ENCODE measurements at places on chromosomes 4 and X.

GRCh38 chr4:70927502-70928137 is 25.5 kb downstream of the MOB1B start:
- no peak for DNase-seq

DNA sequence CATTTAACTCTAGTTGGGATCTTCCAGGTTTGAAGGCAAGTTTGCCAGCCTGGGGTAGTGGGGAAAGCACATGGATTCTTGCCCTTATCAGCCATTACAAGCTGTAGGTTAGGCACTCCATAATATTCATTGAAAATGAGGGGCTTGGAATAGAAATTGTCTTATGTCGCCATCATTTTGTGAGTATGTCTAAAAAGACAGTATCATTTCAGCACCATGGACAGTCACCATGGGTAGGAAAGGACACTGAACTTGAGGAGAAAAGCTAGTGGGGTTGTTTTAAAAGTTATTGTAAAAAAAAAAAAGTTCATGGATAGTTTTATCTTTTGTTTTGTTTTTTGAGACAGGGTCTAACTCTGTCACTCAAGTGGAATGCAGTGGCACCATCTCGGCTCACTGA is 356.1 kb downstream of the HNRNPD start:
- peak; percentile 4 for DNase-seq

- DNase-seq: no peak
These were observed 71.8 kb upstream of the FHDC1 start for GRCh38 chr4:152864361-152864760.

DNA sequence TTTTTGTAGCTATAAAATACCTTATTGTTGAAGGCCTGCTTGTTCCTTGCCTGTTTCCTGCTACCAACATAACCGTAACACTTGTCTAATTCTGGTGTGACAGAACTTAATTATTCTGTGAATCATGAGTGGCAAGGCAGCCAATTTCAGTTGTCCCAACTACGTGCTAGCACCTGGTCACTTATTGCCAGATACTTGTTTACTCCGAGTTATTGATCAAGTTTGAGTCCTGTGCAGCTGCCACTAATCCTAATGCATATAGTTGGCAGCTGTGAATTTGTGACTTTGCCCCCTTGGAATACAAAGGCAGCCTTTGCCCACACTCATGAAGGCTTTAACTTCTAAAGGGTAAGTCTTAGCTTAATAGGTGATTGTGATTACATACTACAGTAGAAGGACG is 7.8 kb upstream of the RNF128 start:
- DNase-seq: no peak

DNA sequence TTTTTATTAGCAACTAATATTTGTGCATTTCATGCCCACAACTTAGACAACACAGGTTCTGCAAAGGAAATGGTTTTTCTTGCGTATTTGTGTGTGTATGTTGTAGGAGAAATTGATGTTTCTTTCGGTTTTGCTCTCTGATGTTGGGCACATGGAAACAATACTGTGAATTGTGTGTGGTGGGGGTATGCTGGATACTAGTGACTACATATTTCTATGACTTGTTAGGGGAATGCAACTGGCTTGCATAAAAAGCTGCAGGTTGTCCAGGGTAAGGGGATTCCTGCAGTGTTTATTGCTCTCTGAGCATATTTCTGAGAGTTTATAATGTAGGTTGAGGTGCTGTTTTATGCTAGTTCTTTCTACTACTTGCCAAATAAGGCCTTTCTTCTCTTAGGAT is 11.6 kb downstream of the DLG3 start:
- no peak for DNase-seq

DNA sequence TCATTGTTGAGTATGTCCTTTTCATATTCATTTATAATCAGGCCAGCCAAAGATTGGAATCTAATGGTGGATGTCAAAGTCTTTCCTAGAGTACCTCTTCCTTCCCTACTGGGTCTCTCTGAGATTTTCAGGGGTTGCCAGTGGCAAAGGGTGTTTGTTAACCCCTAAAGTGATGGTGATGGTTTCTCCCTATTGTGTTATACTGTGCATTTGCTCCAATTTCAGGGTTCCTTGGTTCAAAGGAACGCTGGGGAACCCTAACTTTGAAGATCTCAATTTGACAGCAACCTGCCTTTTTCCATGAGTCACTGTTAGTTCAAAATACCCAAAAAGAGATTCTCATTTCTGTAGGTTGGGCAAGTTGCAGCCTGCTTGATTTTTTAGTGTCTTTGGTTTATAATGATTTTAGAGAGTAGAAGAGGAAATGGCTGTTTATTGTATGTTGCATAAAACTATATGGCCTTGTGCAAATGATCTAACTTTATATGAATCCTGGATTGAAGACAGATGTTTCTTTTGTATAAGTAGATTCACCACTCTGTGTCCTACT is 23.0 kb downstream of the GAB1 start:
- DNase-seq: no peak

- no peak for DNase-seq
These were observed 1.4 kb upstream of the CXCL1 start for GRCh38 chr4:73867783-73868182.

- no peak for DNase-seq
These were observed 129.5 kb downstream of the KCNIP4 start for GRCh38 chr4:21819086-21819485.

GRCh38 chr4:10108818-10109783 is 7.5 kb downstream of the WDR1 start:
- no peak for DNase-seq

- DNase-seq: no peak
These were observed 2.3 kb downstream of the S100P start for GRCh38 chr4:6695660-6696610.

- no peak for DNase-seq
These were observed 81.3 kb upstream of the JADE1 start for GRCh38 chr4:128728190-128728589.

- no peak for DNase-seq
These were observed 522.5 kb downstream of the IQCM start for GRCh38 chr4:149293046-149293649.

- DNase-seq: no peak
These were observed 303.6 kb downstream of the PCDH10 start for GRCh38 chr4:133452678-133453077.

- peak; percentile 65 for DNase-seq
These were observed 22.5 kb upstream of the MYOZ2 start for GRCh38 chr4:119113033-119113655.

DNA sequence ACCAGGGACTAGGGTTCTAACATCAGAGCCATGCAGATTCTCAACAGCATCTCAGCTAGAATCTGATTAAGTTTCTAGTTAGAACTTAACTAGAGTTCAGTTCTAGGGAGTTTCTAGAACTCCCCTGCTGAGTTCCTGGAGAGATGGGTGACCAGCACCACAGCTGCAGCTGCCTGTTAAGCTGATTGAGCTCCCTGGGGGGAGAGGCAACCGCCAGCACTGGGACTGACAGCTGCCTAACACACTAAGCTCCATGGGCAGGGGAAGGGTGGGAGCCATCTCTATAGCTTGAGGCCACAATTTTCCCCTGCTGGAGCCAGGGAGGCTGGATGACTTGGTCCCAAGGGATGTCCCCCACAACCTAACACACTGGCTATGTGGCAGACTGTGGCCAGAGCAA is 84.2 kb downstream of the CHIC1 start:
- no peak for DNase-seq

DNA sequence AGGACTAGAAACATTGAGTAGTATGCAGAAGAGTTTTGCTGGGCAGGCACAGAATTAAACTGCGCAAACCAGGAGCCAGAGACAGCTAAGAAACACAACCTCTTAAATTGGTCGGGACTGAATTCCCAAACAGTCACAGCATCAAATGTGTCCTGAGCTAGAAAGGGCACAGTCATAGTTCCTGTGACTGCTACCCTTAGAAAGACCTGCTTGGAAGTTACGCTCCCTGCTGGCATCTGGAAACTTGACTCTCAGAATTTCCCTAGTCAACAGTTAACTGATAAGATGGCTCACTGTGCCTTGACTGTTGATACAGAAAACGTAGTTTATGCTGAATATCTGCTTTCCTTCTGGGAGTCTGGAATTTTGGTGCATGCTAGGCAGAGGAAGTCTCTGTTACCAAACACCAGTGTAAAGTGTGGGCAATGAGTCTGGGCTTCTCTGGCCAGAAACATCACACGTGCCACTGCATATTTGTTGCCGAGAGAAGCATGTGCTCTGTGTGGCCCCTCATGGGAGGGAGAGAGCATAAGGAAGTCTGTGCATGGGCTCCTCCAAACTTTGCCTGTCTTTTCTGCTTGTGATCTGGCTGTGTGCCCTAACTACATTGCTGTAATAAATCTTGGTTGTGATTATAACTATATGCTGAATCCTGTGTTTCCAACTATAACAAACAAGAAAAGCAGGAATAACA is 11.6 kb upstream of the EOLA2 start:
- DNase-seq: no peak

GRCh38 chr4:100391863-100392262 is 126.0 kb downstream of the EMCN start:
- DNase-seq: no peak

DNA sequence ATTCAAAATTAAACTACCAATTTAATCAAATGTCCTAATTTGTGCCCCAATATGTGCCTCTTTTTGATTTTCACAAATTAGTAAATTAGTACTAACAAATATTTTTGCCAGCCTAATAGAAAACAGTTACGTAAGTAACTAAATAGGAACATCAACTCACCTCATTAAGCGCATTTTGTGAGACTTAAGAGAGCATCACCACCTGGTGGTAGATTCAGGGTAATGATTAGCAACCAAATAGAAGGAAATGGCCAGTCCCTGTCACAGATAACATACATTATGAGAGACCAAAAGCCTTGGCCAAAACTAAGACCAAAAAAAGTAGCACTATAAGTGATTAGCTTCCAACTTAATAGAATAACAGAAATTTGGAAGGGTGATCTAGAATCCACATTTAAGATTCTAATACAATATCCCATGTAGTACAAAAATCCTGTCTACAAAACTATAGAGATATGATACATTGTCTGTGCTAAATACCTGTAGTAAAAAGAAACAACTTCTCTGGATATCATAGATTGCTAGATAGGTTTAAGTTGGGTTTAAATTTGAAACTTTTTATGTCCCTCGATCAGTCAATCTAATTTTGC is 46.7 kb downstream of the C4orf46 start:
- peak; percentile 41 for DNase-seq

- peak; percentile 73 for DNase-seq
These were observed at the start of gene HSPA4L for GRCh38 chr4:127782275-127783025. HSPA4L (plus strand) TSS chr4:127782322; CDS start chr4:127782551, 229 bp downstream.

- DNase-seq: no peak
These were observed 209.3 kb downstream of the PTTG2 start for GRCh38 chr4:38169524-38169923.

GRCh38 chr4:101833480-101833879 is 43.0 kb downstream of the BANK1 start:
- no peak for DNase-seq

GRCh38 chr4:121765368-121765705 is 373 bp upstream of the SMIM43 start:
- no peak for DNase-seq

- no peak for DNase-seq
These were observed 57.5 kb upstream of the WDR1 start for GRCh38 chr4:10173754-10174749.

GRCh38 chr4:17475481-17475880 is 36.4 kb downstream of the QDPR start:
- DNase-seq: no peak

DNA sequence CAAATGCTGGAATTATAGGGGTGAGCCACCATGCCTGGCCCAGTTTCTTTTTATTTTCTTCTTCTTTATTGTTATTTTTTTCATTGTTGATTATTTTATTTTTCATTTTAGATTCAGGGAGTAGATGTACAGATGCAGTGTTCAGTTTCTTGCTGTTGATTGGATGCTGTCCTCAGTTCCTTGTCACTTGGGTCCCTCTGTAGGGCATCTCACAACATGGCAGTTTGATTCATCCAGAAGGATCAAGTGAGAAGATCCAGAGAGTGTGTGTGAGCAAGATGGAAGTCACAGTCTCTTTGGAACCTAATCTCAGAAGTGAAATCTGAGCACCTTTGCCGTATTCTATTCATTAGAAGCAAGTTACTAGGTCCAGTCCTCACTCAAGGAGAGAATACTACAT is 20.9 kb downstream of the HMGB3 start:
- no peak for DNase-seq

- no peak for DNase-seq
These were observed 18.3 kb upstream of the ACSL1 start for GRCh38 chr4:184843984-184844554.

DNA sequence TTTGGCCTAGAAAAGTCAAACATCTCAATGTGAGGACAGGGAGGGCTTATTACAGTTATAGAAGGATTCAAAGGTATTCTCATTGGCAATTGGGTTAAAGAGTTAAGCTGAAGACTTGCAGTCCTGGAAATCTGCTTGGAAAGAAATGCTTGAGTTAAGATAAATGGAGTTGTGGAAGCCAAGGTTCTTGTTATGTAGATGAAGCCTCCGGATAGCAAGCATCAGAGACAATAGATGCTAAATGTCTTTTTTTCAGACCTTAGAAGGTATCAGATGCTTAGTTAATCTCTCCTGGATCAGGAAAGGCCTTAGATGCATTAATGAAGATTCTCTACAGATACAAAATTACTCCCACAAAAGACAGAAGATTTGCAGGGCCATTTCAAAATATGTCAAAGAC is 299.3 kb downstream of the CFAP47 start:
- DNase-seq: no peak

- DNase-seq: no peak
These were observed 138.3 kb downstream of the UNC5C start for GRCh38 chr4:95410387-95410977.

DNA sequence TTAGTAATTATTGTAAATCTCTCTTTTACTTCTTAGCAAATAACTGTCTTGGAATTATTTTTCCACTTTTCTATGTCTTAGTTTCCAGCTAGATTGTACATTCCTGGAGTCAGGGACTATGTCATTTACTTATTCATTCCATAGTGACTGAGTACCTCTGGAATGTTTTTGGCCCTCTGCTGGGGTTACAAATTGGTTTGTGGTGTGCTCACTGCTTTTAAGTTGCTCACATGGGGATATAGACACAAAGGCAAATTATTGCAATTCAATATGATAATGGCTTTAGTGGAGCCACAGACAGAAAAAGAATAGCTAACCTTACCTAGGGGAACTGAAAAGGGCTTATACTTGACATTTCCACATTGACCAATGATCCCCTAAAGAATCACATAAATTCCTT is 63.7 kb upstream of the PDGFRA start:
- DNase-seq: peak; percentile 53

DNA sequence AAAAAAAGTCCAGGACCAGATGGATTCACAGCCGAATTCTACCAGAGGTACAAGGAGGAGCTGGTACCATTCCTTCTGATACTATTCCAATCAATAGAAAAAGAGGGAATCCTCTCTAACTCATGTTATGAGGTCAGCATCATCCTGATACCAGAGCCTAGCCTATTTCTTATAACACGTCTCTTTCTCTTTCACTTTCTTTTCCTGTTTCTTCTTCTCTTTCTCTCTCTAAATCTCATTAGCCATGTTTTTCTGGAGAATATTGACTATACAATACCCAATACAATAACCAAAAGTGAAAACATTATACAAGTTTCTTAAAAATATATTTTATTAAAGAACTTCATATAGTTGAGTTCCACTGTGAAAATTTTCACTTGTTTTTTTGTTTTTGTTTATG is 1154.9 kb upstream of the PCDH7 start:
- DNase-seq: no peak

GRCh38 chrX:38500141-38500540 is 61.2 kb upstream of the TSPAN7 start:
- DNase-seq: no peak

Measured in amniotic stem cell (primary cell).